ENCODE measurements at places on chromosomes 7 and 10.

DNA sequence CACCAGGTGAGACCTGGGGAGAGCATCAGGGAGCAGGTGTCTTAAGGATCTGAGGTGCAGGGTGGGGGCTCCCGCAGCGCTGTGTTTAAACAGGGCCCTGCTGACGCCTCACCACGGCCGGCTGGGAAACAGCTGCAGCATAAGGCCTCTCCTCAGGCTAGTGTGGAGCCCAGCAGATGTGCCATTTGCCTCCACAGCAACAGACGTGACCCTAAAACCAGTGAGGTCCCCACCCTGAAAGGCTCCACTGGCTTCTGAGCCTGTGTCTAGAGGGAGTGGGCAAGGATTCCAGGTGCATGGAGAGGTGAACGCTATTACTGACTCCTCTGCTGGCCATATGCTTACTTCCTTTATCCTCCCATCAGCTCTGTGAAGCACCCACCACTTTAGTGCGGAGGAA, 47.8 kb downstream of the SYPL1 start:
- DNase-seq: no peak

DNA sequence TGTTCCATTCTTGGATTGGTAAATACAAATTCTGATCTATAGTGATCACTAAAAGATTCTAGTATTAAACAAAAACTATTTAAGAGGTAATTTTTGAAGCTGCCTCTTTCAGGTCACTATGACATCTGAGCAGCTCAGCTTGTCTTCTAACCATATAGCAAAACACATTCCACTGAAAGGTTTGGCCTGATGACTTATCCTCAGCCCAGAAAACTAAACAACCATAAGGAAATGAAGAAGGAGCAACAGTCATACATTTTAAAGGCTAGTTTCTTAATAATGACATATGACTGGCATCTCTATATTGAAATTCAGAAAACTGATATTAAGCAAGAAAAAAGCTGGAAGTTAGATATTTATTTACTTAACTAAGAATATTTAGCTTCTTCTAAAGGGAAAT, 24.6 kb downstream of the NT5C2 start:
- DNase-seq: no peak

GRCh38 chr7:1432411-1433082, 26.7 kb downstream of the MICALL2 start:
- peak; percentile 91 for DNase-seq

- DNase-seq: no peak
Observed at GRCh38 chr10:112613620-112614019, 166.6 kb downstream of the VTI1A start.

DNA sequence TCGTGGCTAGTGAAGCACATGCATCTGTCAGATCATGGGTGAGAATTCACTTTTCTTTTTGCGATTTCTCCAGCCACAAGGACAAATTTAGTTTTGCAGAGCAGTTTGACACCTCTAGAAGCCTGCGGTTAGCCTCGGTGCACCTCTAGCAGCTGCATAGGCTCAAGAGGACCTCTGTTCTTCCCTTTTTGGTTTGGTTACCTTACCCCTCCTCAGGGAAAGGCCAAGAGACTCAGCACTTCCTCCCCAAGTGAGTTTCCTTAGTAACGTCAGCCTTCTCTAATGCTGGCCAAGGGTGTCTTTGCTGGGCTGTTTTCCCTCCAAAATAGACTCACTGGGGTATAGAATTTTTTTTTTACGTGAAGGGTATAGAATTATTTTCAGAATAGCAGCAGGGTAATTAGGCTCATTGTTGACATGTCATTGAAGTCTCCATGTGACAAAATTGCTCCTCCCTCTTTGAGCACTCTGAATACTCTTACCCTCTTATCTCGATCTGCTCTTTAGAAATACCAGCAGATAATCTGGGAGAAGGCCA, 97.8 kb downstream of the AUTS2 start:
- DNase-seq: no peak

DNA sequence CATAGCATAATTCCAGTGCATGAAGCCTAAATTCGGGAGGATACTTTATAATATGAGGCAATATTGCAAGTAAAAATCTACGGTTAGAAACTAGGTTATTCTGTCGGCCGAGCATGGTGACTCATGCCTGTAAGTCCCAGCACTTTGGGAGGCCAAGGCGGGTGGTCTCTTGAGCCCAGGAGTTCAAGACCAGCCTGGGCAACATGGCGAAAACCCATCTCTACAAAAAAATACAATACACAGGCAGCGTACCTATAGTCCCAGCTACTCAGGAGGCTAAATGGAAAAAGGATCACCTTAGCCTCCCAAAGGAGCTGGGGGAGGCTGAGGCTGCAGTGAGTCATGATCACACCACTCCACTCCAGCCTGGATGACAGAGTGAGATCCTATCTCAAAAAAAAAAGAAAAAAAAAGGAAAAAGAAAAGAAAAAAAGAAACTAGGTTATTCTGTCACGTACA, 14.2 kb downstream of the SKAP2 start:
- no peak for DNase-seq

- DNase-seq: no peak
Observed at GRCh38 chr7:144403649-144404061, at the start of gene NOBOX. Gene NOBOX (minus strand): TSS chr7:144403693.

- DNase-seq: no peak
Observed at GRCh38 chr10:60871215-60871614, 72.8 kb downstream of the RHOBTB1 start.

GRCh38 chr10:32226624-32227023, 120.3 kb downstream of the EPC1 start:
- no peak for DNase-seq

- no peak for DNase-seq
Observed at GRCh38 chr10:97016728-97017473, 168.9 kb downstream of the SLIT1 start.

DNA sequence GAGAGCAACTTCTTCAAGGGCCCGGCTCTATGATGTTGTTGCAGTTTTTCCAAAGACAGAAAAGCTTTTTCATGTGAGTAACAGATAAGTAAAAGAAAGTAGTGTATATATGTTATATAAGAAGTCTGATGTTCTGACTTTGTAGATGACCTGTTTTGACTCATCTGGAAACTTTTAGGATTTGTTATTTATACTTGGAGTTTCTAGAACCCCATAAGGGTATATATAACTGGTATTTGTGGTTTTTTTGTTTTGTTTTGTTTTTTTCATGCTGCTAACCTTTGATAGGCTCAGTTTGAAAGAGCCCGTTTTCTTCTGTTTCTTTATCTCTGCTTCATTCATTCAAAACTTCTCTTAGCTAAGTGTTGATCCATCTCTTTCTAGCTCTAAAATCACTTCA, 7.3 kb downstream of the RPP30 start:
- no peak for DNase-seq

DNA sequence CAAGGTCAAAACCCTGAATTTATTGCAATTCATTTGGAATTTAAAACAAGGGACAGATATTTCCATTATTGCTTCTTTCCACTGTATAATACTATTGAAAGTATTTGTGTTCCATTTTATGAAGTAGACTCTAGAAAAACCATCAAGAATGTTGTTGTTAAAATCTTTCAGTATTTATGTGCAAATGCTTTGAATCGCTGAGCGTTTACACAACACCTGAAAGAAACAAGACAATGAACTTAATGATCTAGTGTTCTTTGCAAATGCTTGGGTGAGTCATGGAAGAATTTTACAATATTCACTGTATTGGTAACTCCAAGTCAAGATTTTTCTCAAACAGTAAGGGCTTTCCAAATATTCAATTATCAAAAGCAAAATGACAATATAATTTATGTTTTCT, 97.1 kb downstream of the VIPR2 start:
- no peak for DNase-seq

- no peak for DNase-seq
Observed at GRCh38 chr7:141411133-141411532, 140.1 kb upstream of the AGK start.

GRCh38 chr7:68833422-68833821, 764.9 kb upstream of the AUTS2 start:
- DNase-seq: no peak

DNA sequence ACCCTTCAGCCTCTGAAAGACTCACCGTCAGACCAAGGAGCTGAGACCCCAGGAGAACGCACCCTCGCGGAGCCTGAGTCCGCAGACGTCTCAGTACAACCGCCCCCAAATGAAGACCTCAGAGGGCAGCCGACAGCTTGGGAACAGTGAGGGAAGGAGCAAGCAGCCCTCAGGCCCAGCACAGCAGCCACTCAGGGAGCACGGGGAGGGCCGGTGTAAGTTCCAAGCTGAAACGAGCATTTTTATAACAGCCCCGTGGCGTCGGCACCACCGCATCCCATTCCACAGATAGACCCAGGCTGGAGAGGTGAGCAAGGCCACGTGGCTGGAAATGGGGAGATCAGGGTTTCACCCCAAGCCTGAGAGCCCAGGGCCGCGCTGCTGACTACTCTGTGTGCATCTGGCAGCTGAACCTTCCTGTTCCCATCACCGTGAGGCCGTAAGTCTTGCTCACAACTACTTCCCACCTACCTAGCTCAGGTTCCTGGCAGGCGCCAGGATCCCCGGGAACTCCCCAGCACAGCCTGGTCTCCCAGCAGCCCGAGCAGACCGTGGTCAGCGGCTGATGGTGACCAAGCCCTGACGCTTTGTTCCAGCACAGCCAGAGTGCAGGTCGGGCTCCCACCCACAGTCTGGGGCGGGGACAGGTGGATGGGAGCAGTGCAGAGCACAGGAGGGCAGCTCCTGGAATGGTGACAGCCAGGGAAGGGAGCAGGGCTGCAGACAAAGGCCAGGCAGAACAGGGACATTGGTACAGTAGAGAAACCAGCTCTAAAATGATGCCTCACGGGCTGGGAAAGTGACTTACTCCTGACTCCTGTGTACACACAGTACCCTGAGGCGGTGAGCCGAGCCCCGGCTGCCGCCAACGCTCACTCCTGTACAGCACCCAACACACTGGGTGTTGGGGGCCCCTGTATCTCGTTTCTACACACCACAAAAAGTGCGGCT, 6.1 kb upstream of the NOM1 start:
- no peak for DNase-seq

- no peak for DNase-seq
Observed at GRCh38 chr7:82595176-82595575, 151.6 kb upstream of the CACNA2D1 start.

- DNase-seq: no peak
Observed at GRCh38 chr10:85665681-85666080, 700.9 kb downstream of the GRID1 start.

- DNase-seq: no peak
Observed at GRCh38 chr10:107577221-107577620, 412.7 kb upstream of the SORCS1 start.

- DNase-seq: no peak
Observed at GRCh38 chr10:93841961-93842360, 51.8 kb upstream of the SLC35G1 start.

GRCh38 chr7:129225206-129225930, 538 bp downstream of the AHCYL2 start:
- DNase-seq: peak; percentile 54

DNA sequence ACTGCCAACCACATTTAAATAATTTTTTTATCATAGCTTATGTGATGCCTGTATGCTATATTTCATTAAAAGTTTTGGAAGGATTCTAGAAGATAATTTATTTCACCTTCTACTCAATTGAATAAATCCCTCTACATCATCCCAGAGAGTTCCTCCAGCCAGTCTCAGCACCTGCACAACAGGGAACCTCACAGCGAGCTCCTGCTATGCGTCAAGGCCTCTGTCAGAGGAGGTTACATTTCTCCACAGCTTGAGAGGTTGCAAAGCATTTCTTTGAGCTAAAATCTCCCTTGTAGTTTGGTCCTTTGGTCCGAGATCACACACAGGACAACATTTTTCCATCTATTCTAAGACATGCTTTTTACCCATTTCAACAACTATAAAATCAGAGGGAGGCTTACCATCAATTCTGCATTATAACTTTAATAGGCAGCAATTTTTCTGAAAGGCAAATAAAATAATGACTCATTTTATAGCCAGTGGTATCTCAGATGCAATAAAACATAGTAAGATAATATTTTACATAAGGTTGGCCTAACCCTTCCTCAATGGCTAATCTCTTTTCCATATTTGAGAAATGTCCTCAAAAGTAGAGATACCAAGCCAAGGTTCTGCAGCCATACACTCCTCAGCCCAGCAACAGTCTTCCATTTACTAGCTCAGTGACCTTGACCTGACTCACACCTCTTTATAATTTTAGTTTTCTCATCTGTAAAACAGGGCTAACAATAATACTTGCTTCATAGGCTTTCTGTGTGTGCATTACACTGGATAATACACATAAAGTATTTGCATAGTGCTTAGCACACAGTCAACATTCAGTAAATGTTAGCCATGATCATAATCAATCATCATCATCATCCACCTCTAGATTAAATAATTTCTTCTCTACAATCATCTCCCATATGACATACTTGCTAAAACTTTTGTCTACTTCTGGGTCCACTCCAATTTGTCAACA, 68.8 kb downstream of the DOCK4 start:
- DNase-seq: no peak

DNA sequence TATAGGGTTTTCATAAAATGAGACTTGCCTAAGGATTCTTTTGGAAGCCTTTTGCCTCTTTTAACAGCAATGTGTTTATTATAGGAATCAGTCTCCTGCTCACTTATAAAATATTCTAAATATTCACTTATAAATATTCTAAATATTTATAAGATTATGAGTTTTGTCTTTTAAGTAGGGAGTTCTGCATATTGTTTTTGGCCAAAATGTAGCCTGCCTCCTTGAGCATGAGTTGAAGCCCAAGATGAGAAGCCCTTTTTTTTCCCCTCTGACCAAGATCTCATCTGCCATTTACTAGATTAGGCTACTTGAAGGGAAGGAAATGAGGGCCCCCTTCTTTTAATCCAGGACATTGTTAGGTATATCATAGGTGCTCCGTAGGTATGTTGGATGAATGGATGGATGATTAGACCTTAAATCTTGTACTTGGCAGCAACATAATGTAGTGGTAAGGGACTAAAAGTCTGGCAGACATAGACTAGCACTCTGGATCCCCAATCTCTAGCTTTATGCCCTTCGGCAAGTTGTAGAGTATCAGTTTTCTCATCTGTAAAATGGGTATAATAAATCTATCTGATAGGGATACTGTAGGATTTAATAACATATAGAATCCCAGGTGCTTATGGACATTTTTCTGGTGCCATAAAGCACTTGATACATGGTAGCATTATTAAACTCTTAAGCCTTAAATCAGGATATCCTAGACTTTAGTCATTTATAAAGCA, 59.1 kb downstream of the ARID5B start:
- no peak for DNase-seq

DNA sequence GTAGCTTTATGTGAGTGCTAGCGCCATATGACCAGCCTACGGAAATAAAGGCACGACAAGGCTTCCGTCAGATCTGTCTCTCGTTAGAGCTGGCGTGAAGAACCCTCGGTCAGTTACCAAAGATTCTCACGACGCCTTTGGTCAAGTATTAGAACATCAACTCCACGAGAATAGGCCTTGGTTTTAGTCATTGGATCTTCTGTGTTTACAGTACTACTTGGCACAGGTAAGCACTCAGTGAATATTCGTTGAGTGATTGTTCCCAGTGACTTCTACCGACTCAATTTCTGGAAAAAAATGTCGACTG, 316 bp downstream of the RBM48 start:
- DNase-seq: no peak

DNA sequence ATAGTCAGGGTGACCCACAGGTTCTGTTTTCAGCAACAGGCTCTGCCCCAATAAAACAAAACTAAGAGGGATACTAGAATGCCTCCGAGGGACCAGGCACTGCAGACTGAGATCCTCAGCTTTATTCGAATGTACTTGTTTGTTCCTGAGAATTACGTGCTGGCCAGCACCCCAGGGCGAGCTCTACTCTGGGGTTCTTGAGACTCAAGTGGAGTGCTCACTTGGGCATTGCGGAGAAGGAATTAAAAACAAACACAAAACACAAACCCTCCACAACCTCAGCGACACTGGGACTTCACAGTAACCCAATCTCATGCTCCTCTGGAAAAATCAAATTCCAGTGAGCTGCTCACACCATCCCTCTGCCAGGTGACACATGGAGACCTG, 250.7 kb downstream of the TNS3 start:
- DNase-seq: no peak

- DNase-seq: no peak
Observed at GRCh38 chr7:148507787-148508186, 82.8 kb upstream of the C7orf33 start.
